Ascending aorta (tissue), 2 donors: ENCODE measurements at places on chromosomes 16 and 17. TPM values are rescaled to one million over a fixed set of nuclear protein-coding genes. Genes with fewer than 3 reads are reported as not detected.

TENT4B gene
- 38.1 TPM for total RNA-seq

KIAA0753 gene
- 2.9 TPM for total RNA-seq

GRCh38 chr16:84484579-84485254 lies 19.7 kb downstream of the MEAK7 start:
- no peak for DNase-seq
- H3K36me3 ChIP-seq: peaks cover 83% of the 10 kb centered on the region
- no peak overlapping the region for H3K4me3 ChIP-seq
- H3K4me1 ChIP-seq: no peaks in the 10 kb centered on the region
- no peaks in the 10 kb centered on the region for H3K27me3 ChIP-seq

DNA sequence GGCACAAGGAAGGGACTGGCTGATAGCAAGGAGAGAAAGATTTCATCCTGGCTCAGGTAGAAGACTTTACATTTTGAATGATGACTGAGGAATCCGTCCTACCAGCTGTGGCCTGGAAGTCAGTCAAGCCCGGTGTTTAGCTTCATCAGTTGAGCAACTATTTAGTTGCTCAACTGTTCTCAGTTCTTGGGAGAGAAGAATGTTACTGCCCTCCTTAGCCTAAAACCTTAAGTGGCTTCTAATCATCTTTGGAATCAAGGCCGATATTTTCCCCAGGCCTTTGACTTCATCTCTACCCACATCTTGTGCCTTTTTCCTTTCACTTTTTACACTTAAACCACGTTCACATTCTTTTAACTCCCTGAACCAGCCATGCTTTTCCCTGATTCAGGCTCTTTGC lies 17.3 kb upstream of the RBL2 start:
- H3K4me1 ChIP-seq: no peaks in the 10 kb centered on the region
- H3K4me3 ChIP-seq: no peak overlapping the region
- H3K36me3 ChIP-seq: no peaks in the 10 kb centered on the region

DNA sequence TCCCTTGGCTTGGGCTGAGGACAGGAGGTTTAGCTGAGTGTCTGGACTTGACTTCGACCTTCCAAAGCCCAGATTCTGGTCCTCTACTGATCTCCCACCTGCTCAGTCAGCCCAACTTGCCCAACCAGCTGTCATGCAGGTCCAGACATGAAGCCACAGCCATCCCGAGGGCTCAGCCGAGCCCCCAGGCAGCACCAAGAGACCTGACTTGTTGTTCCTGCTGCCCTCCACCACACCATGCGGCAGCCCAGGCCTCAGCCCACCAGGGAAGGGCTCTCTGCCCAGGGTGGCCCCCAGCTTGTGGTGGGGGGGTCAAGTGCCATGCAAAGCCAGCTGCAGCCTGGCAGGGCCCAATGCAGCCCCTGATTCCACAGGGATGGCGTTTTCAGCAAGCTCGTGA lies 17.2 kb upstream of the CACNG4 start:
- H3K27ac ChIP-seq: no peak overlapping the region
- no peaks in the 10 kb centered on the region for H3K36me3 ChIP-seq
- H3K4me1 ChIP-seq: no peaks in the 10 kb centered on the region
- DNase-seq: no peak

GRCh38 chr17:57975044-57975443 lies 13.0 kb downstream of the VEZF1 start:
- H3K27ac ChIP-seq: no peak overlapping the region
- no peak for DNase-seq
- no peak overlapping the region for H3K4me3 ChIP-seq
- H3K4me1 ChIP-seq: no peaks in the 10 kb centered on the region
- H3K36me3 ChIP-seq: peaks cover 78% of the 10 kb centered on the region
- no peaks in the 10 kb centered on the region for H3K27me3 ChIP-seq

DNA sequence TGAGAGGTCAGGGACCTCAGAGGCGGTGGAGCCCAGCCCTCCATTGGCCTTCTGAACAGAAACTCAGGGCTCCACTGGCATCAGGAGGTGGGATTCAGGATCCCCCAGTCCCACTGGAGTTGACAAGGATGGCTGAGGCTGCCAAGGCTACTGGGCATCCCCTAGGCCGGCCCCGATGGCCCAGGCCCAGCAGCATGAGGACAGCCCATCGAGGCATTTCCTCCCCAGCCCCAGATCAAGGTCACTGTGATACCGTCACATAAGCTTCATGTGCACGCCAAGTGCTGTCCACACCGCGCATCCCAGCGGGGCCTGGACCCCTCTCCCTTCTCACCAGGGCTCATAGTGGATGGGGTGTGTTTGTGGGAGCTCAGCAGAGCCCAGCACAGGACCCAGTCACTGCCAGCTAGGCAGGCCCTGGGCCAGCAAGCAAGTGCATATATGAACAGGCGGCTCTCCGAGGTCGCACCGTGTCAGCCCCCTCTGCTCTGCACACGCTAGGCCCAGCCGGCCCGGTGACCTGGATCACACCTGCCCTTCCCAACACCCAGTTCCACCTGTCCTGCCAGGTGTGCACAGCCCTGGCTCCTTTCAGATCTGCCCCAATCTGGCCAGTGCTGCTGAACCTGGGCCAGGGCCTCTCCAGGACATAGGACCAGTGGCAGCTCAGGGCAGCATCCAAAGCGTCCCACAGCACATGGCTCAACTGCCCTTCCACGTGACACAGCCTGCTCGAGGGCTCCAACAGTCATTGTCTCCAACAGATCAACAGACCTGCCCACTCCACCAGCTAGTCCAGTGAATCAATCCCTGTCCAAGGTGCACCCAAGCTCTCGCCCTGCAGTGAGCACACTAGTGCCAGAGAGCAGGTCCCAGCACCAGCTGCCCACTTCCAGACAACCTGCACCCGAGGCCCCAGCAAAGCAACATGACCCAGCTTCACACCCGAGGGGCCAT lies 32.8 kb upstream of the RASD1 start:
- DNase-seq: no peak
- no peaks in the 10 kb centered on the region for H3K36me3 ChIP-seq
- no peaks in the 10 kb centered on the region for H3K4me1 ChIP-seq
- no peaks in the 10 kb centered on the region for H3K27me3 ChIP-seq
- H3K4me3 ChIP-seq: no peak overlapping the region

DNA sequence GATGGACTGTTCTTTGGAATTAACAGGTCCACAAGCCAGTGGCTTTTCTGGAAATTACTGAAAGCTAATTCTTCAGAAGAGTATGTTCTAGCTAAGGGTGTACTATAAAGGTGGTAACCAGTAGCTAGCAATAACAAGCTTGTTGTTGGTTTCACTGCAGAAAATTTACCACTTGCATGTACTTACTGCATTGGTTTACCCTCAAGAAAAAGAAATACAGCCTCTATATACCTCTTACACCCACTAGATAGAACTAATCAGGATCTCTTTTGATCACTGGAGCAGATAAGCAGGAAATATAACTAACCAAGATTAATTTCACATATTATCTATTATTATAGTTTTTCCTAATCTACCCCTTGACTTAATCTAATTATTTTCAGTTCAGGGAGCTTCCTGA lies 184.9 kb upstream of the TBX2 start:
- H3K36me3 ChIP-seq: no peaks in the 10 kb centered on the region
- H3K27me3 ChIP-seq: no peaks in the 10 kb centered on the region
- peaks cover 10% of the 10 kb centered on the region for H3K4me1 ChIP-seq
- DNase-seq: no peak
- H3K4me3 ChIP-seq: no peak overlapping the region
